ENCODE measurements at places on chromosomes 11 and 22.

- no peak for DNase-seq
Measured at GRCh38 chr22:44718418-44718817, 16.4 kb downstream of the PRR5 start.

GRCh38 chr11:128868841-128869671 lies 2.0 kb upstream of the KCNJ1 start:
- no peak for DNase-seq

GRCh38 chr11:118287006-118287405 lies 17.5 kb upstream of the CD3E start:
- DNase-seq: no peak

- no peak for DNase-seq
Measured at GRCh38 chr11:60485987-60486386, 6.6 kb upstream of the MS4A12 start.

GRCh38 chr11:126419801-126420697 lies 64.6 kb downstream of the ST3GAL4 start:
- DNase-seq: no peak

- DNase-seq: no peak
Measured at GRCh38 chr11:122978299-122978620, 3.4 kb downstream of the BSX start.

DNA sequence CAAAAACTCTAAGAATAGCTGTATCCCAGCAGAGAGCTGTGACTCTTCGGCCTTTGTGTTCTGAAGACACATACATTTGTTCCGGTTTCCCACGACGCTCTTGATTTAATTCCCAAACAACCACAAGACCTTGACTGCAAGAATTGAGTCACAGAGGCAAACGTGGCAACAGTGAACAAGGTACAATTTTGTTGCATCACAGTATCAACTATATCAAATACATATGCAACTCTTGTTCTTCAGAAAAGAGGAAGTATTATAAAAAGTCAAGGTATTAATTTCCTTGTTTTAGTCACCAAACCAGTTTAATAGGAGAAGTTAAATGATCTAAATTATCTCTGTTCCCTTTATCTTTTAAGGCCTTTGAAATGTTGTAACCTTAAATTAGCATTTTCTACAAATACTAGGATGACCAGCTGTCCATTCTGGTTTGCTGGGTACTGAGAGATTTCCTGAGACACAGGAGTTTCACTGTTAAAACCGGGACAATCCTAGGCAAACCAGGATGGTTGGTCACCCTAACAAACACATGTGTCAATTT lies 11.1 kb downstream of the HPS5 start:
- no peak for DNase-seq

DNA sequence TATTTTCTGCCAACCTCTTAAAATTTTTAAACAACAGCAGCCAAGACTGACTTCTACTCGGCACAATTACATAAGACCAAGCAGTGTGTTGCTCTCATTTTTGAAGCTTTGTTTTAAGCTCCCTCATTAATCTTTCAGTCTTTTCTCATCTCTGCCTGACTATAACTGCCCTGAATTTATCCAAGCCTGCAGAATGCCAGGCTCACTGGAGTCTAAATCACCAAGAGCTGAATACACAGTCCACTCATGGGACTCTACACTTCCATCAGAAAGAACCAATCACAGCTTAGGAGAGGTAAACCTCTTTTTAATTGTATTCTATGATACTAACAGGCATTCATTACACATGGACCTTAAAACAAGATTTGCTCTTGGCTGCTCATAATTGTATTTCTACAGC lies 178.7 kb downstream of the CADM1 start:
- no peak for DNase-seq

DNA sequence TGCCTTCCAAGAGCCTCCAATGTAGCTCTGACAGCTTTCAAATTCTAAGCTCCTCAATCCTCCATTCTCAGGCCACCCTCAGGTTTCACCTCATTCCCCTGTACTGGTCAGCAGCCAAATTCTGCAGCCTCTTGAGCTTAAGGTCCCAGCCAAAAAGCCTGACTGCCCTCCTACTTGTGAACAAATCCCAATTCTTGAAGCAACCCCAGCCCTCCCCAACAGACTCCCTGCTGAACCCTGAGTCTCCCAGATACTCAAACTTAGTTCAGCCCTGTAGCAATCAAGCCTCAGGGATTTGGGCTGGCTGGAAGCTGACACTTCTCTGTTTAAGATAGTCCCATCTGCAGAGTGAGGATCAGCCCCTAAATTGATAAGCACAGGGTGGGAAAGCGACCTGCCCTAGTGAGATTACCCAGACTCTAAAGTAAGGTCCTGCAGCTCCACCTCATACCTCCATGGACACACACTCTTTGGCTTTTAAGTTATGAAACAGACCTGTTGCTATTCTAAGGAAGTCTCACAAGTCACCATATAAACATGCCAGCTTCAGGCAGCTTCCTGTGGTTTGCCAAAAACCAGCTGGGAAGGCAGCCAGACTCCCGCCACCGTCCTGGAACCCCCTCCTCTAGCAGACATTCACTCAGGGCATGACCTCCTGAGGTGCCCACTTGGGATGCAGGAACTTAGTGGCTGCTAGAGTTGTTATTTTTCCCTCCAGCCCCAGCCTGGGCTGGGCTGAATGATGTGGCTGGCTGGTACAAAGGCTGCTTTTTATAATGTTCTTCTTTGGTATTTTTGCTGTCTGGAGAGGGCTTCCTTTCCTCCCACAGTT lies 82.5 kb upstream of the PICALM start:
- DNase-seq: no peak

- no peak for DNase-seq
Measured at GRCh38 chr11:12188548-12189317, 78.3 kb downstream of the MICAL2 start.

DNA sequence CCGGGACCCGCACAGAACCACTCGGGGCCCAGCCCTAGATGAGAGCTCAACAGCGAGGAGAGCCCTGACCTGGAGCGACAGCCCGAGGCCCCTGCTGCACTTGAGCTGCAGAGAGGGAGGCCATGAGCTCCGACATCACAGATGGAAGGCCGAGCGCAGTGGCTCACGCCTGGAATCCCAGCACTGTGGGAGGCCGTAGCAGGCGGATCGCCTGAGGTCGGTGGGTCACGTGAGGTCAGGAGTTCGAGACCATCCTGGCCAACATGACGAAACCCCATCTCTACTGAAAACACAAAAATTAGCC lies 13.8 kb upstream of the BRSK2 start:
- DNase-seq: no peak

DNA sequence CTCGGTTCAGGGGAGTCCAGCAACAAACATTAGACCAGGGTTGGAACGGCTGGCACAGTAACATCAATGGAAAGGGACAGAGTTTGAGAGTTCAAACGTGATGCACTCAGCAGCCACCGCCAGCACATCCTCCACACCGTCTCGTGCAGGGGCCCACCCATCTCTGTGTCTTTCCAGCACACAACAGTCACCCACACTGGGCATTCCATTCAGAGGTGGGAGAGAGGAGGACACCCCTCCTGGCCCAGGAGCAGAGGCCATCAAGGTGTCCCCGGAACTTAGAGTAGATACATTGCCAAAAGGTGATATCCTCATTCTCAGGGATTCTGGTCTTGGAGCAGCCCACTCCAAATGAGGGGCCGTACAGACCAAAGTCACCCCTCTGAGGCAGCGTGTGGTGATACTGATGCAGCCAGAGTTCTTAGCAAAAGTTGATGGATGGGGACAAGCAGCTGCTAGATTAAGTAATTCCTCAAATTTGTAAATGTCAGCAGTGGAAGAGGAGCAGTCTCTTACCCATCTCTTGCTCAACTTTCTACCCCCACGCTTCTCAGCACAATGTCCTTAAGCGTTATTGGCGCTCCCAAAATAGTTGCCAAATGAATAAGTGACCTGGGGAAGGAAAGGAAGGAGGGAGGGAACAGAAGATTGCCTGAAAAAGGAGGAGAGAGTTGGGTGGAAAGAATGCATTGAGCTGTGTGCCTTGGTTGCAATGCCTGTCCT lies 5.5 kb downstream of the SNAP29 start:
- no peak for DNase-seq

DNA sequence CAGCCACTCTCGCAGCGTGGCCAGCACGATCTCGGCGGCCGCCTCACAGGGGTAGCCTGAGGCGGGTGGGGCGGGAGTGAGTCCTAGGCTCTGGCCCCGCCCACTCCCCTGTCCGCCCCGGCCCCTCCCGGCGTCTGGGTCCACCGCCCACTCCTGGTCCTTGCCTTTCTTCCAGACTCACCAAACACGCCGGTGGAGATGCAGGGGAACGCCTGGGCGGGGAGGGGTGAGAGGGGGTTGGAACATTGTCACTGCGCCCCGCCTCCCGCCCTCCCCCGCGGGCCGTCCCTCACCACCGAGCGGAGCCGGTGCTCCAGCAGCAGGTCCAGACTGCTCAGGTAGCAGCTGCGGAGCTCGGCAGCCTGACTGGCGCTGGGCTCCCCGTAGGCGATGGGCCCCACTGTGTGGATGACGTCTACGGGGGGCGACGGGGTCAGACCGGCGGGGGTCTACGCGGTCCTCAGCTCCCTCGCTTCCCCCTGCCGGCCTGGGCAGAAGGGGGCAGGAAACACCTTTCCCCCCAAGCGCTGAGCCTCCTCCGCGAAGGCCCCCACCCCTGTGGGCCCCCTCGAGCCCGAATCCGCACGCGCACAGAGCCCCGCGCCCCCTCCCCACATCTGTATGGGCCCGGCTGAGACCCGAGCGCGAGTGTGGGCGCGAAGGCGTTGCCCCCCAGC lies 13.2 kb downstream of the OTUB1 start:
- DNase-seq: no peak

DNA sequence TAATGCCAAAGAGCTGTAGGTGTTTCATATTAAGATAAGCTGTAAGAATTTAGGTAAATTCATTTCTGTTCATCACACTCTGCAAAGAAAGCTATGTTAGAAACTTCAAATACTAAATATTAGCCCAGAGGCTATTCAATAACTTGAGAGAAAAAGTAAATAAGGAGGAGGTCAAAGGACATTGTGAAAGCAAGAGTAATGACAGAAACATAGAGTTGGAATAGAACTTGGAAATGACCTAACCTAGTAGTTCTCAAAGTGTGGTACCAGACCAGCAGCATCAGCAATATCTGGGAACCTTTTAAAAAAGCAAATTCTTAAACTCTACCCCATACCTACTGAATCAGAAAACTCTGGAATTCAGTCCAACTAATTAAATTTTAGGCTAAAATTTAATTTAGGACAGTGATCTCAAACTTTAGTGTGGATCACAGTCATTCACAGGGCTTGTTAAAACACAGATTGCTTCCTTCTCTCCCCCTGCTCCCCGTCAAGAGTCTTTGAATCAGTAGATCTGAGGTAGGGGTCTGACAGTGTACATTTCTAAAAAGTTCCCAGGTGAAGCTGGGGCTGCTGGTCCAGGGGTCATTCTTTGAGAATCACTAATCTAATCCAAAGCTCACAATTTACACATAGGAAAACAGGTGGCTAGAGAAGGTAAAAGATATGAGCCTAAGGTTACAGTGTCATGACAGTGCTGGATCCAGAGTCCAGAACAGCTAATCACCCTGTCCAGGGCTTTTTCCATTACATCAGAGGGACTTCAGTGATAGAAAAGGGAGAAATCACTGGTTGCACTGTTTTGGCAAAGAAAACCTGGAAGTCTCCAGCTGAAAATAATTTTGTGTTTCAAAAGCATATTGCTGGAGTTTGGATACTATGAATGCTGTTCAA lies 241.1 kb downstream of the SOX6 start:
- no peak for DNase-seq

- no peak for DNase-seq
Measured at GRCh38 chr11:27120211-27120610, 79.6 kb downstream of the BBOX1 start.

DNA sequence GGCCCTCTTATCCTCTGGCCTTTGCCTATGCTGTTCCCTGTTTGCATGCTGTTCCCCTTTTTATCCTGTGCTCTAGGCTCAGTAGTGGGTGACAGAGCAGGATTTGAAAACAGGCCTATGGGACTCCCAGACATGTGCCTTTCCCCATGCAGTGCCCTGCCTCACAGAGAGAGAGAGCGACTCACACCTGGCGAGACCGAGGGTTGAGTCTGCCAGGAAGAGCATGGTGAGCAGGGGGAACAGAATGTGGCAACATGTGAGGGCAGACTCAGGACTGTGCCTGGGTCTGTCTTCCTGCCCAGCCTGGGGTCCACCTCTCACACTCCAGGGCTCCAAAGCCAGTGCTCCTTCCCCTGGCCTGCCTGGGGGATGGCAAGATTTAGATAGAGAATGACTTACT lies 75.0 kb downstream of the NFAM1 start:
- no peak for DNase-seq

DNA sequence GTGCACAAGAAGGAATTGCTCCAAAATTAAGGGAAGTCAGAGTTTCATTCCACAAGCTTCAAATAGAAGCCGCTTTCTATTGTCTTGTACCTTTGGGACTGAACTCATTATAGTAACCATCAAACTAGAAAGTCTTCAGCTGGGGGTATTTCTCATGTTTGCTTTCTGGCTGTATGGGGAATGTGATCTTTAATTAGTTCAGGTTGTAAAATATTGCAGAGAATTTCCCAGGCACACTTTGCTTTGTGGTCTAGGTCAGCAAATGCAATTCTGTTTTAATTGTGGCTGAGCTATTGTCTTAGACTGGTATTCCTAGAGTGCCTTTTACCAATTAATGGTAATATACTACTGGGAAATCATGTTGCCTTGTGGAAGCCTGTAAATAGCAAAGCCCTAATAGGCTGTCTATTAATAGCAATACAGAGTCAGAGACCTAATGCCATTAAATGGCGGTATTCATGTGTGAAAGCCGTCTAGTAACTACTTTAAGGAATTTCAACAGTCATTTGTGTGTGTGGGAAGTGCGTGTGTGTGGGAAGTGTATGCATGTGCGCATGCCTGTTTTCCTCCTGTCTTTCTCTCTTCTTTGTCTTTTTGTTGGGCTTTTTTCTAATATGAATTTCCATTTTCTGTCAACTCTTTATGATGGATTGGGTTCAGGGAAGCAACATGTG lies 276.6 kb downstream of the FAT3 start:
- DNase-seq: no peak

DNA sequence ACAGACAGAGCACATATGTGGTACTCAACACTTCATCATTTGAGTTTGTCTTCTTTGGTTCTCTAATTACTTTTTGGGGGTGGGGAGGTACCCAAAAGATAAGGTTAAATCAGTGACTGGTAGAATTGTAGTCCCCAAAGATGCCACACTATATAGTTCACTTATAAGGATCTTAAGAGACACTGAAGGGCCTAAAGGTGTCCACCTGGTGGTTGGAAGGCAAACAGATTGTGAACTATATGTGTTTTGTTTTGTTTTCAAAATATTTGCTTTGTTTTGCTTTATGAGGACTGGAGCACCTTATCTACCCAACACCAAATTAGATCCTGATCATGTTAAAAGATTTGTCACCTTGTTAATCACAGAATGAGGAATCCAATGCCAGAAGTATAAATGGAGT lies 136.1 kb downstream of the DCDC1 start:
- no peak for DNase-seq

- no peak for DNase-seq
Measured at GRCh38 chr11:19344661-19345518, 104.1 kb upstream of the E2F8 start.

GRCh38 chr11:19378814-19379213 lies 138.1 kb upstream of the E2F8 start:
- no peak for DNase-seq

DNA sequence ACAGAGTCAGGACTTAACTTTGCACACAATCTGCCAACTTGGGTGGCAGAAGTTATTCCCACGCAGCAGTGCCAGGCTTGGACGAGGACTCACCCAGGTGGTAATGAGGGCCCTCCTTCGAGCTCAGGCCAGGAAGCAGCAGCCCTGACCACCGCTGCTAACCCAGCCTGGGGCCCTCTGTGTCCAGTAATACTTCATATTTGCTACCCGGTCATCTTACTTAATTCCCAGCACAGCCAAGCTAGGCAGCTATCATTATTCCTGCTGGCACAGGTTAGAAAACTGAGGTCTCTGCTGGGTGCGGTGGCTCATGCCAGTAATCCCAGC lies 15.4 kb upstream of the LRP5 start:
- no peak for DNase-seq
